Activated CD8-positive, alpha-beta T cell treated with anti-CD3 and anti-CD28 coated beads, Interleukin-2, amount 10 ng/mL, durations not matched to agents 7 days and 5 days (primary cell): ENCODE measurements at places on chromosomes 3 and 15. TPM values are rescaled to one million over a fixed set of nuclear protein-coding genes. Genes with fewer than 3 reads are reported as not detected.

GRCh38 chr3:25166016-25166415 lies 262.0 kb upstream of the RARB start:
- DNase-seq, result no peak

GRCh38 chr15:65529762-65530317 lies 423 bp upstream of the HACD3 start:
- no peak for DNase-seq

GRCh38 chr3:138649134-138649533 lies 40.6 kb downstream of the FAIM start:
- no peak for DNase-seq

- DNase-seq, result no peak
These were observed 170.5 kb downstream of the VPS13C start for GRCh38 chr15:61889706-61890105.

DNA sequence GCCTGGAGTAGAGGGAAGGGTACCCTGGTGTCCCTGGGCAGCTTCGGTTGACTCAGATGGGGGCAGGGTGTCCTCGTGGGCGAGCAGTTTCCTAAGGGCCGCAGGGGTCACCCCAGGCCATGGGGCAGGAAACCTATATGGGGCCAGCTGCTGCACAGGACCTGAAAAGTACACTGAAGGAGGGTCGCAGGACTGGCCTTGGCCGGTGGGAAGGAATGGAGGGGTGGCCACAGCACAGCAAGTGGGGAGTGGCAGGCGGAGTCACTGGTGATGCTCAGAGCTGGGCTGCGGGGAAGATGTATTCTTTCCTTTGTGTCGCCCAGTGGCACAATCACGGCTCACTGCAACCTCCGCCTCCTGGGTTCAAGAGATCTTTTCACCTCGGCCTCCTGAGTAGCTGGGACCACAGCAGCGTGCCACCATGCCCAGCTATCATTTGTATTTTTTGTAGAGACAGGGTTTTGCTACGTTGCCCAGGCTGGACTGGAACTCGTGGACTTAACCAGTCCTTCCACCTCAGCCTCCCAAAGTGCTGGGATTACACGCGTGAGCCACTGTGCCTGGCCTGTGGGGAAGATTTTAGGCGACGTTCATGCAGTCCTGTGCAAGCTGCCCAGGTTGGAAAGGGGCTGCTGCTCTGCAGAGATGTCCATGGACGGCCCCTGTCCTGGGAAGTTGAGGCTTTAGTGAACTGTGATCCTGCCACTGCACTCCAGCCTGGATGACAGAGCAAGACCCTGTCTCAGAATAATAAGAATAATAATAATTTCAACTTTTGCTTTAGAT lies 57.2 kb downstream of the EFCAB12 start:
- no peak for DNase-seq

- DNase-seq, result no peak
These were observed 23.0 kb upstream of the CCK start for GRCh38 chr3:42289026-42289425.

DNA sequence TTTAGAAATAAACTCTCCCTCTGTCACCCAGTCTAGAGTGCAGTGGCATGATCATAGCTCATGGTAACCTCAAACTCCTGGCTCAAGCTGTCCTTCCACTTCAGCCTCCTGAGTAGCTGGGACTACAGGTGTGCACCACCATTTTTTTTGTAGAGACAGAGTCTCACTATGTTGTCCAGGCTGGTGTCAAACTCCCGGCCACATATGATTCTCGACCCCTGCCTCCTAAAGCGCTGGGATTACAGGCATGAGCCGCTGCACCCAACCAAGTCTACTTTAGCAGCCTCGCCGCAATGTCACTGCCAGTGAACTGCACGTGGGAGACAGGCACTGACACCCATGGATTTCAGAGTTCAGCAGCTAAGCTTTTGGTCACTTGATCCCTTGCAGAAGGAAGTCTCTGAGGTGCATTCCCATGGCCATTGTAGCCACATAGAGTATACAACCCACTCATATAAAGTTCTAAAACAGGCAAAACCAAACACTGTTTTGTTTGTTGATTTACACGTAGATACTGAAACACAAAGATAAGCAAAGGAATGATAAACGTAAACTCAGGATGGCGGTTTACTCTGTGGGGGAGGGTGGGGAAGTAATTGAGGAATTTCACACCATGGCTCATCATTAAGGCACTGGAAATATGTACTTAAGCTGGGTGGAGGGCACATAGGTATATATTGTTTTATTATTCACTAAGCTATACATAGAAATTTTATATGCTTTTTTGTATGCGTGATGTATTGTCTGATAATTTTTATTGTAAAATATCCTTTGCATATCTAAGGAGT lies 115.0 kb downstream of the MEX3B start:
- DNase-seq, result no peak

DNA sequence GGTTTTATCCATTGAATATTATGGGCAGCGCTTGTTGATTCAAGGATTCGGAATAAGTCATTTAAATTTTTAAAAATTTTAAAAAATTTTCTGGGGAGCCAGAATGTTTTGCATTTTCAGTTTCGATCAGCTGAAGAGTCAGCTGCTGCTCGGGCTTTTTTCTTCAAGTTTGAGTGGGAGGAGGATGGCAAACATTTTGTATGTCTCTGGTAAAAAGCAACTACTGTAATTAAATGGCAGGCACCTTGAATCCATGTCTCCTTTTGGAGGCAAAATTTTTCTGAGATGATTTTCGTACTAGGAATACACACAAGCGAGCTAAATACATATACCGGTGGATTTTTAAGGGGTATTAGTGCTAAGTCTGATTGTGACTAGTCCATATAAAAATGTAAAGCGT lies 612 bp downstream of the C3orf38 start:
- DNase-seq, result peak; percentile 41

- no peak for DNase-seq
These were observed 14.8 kb upstream of the TMEM108 start for GRCh38 chr3:133023362-133023761.

GRCh38 chr3:11002371-11002807 lies 9.8 kb downstream of the SLC6A1 start:
- no peak for DNase-seq

GRCh38 chr15:58457466-58457965 lies 25.7 kb downstream of the LIPC start:
- DNase-seq, result peak; percentile 64

CCR2 gene
- 70.9 TPM for total RNA-seq

GPR156 gene
- total RNA-seq, result not detected

HSPBAP1 gene
- 5.9 TPM for total RNA-seq

TMOD2 gene
- 12.5 TPM for total RNA-seq

SPATA12 gene
- total RNA-seq, result not detected

SEMA3B gene
- total RNA-seq, result 0.84 TPM

SLC2A2 gene
- total RNA-seq, result not detected

KIF15 gene
- total RNA-seq, result 62.2 TPM
